Smooth muscle cell of the umbilical artery (primary cell): ENCODE measurements at places on chromosomes 16 and 17. TPM values are rescaled to one million over a fixed set of nuclear protein-coding genes. Genes with fewer than 3 reads are reported as not detected.

Gene CDH8
- under 0.01 and 0.05 TPM in 2 replicates for total RNA-seq

Gene NOTUM
- total RNA-seq: 0.14 TPM in 1 of 2 replicates, not detected in the other

Gene MXRA7
- total RNA-seq: 269 and 308 TPM in 2 replicates

Gene HMOX2
- 58.8 and 85.1 TPM in 2 replicates for total RNA-seq

Gene GAST
- not detected in 2 replicates for total RNA-seq

Gene HYDIN
- 0.18 and 0.30 TPM in 2 replicates for total RNA-seq

Gene ADORA2B
- 14.2 and 18.4 TPM in 2 replicates for total RNA-seq

Gene ATP5PD
- 202 and 315 TPM in 2 replicates for total RNA-seq

Gene RTN4RL1
- total RNA-seq: 0.05 TPM in 1 of 2 replicates, not detected in the other

Gene FOXC2
- total RNA-seq: 0.89 and 4.4 TPM in 2 replicates

Gene SLC5A11
- not detected in 2 replicates for total RNA-seq

Gene NPIPB6
- total RNA-seq: 1.5 and 1.6 TPM in 2 replicates

Gene ARHGAP44
- 1.2 and 3.3 TPM in 2 replicates for total RNA-seq

Gene MT1A
- 0.88 TPM in 1 of 2 replicates, not detected in the other for total RNA-seq

Gene PMFBP1
- total RNA-seq: 0.46 TPM in 1 of 2 replicates, not detected in the other

Gene PHOSPHO1
- total RNA-seq: 0.30 TPM in 1 of 2 replicates, not detected in the other

Gene FBRS
- total RNA-seq: 20.5 and 27.5 TPM in 2 replicates

Gene BCKDK
- total RNA-seq: 19.3 and 33.3 TPM in 2 replicates

Gene CCDC78
- total RNA-seq: 2.1 and 4.9 TPM in 2 replicates

Gene CES5A
- not detected in 2 replicates for total RNA-seq

Gene UBB
- 1,401 and 2,051 TPM in 2 replicates for total RNA-seq

Gene CFAP119
- 1.2 and 1.4 TPM in 2 replicates for total RNA-seq

Gene ZNF469
- total RNA-seq: 9.8 and 21.3 TPM in 2 replicates

Gene GPR142
- total RNA-seq: not detected in 2 replicates

Gene ADAM11
- 0.30 and 0.69 TPM in 2 replicates for total RNA-seq

Gene NSRP1
- total RNA-seq: 7.7 and 13.4 TPM in 2 replicates

Gene PRSS8
- not detected in 2 replicates for total RNA-seq

Gene SCN4A
- total RNA-seq: not detected in 2 replicates

Gene CHD9NB
- 1.5 and 2.2 TPM in 2 replicates for total RNA-seq

Gene NUBP1
- 16.6 and 19.0 TPM in 2 replicates for total RNA-seq

Gene MC1R
- 7.4 and 7.8 TPM in 2 replicates for total RNA-seq

Gene POLR2C
- total RNA-seq: 107 and 108 TPM in 2 replicates

Gene PPY
- not detected in 2 replicates for total RNA-seq

Gene KRTAP4-5
- not detected in 2 replicates for total RNA-seq

Gene CCNF
- total RNA-seq: 4.2 and 12.5 TPM in 2 replicates

Gene TMEM88
- total RNA-seq: 2.1 and 4.3 TPM in 2 replicates

Gene C17orf100
- 0.55 and 0.59 TPM in 2 replicates for total RNA-seq

Gene ST6GALNAC1
- total RNA-seq: not detected in 2 replicates

Gene PIEZO1
- 296 and 312 TPM in 2 replicates for total RNA-seq

Gene HBA2
- total RNA-seq: not detected in 2 replicates

Gene CTRB1
- not detected in 2 replicates for total RNA-seq

Gene ADCY9
- 19.9 and 23.8 TPM in 2 replicates for total RNA-seq

Gene DHODH
- total RNA-seq: 2.7 and 5.3 TPM in 2 replicates

Gene KRTAP1-5
- total RNA-seq: 0.23 and 0.30 TPM in 2 replicates

Gene ABI3
- total RNA-seq: under 0.01 TPM in 1 of 2 replicates, not detected in the other

Gene CENPT
- 19.9 and 29.6 TPM in 2 replicates for total RNA-seq

Gene HSPB9
- 0.14 TPM in 1 of 2 replicates, not detected in the other for total RNA-seq

Gene NUDT21
- total RNA-seq: 65.6 and 110 TPM in 2 replicates

Gene FOXN1
- not detected in 2 replicates for total RNA-seq

Gene CACNG5
- not detected in 2 replicates for total RNA-seq

Gene TBC1D3G
- not detected in 2 replicates for total RNA-seq

Gene CCDC200
- total RNA-seq: not detected in 2 replicates

Gene KRTAP16-1
- not detected in 2 replicates for total RNA-seq

Gene HIGD1B
- total RNA-seq: not detected in 2 replicates
